AG10803 (cell line): ENCODE measurements at places on chromosomes 1 and 21.

DNA sequence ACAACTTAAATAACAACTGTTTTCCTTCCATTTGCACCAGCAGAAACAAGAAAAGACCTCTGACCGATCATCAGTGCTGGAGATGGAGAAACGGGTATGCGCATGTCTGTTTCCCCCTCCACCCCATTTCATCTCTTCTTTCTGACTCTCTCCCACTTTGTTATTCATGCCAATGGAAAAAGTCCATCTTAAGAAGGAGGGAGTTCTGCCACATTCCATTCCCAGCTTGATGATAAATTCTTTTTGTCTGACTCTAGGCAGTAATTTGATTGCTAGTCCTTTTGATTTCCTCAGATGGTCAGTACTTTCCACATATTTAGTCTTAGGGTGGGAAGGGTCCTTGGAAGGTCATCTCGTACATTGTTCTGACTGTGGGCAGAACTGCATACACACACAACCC lies 142.5 kb downstream of the SYT2 start:
- DNase-seq = peak; percentile 82

GRCh38 chr1:29462096-29462495 lies 225.8 kb downstream of the PTPRU start:
- no peak for DNase-seq

DNA sequence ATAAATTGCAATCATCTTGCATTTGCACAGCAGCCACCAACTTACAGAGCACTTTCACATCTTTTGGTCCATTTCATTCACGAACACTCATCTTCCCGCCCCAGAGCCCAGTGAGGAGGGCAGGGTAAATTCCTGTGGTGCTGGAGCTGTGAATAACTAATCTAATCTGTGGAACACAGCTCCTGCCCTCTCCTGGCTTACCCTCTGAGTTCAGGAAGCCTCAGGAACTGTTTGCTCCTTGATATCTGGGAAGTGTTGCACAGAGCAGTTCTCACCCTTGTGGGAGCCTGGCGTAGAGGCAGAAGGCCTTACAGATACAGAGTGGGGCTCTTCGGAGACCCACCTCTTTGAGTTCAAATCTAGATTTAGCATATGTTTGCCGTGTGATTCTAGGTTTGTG lies 11.6 kb upstream of the RD3 start:
- no peak for DNase-seq

DNA sequence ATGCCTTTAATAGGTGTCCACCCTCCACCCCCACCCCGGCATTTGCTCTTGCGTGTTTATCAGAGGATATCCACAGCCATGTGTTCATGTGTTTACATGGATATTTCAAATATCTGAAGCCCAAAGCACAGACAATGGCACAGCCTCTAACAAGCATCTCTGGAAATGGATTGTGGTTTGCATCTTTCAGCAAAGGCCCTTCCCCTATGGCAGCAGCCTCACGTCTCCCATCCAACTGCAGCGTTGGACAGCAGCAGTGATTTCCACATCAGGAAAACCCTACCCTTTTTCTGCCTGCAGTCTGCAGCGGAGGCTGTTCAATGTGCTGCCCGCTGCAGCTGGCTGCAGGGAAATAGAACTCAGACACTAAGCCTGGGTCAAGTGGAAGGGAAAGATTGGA lies 1.6 kb downstream of the RASSF5 start:
- peak; percentile 93 for DNase-seq

DNA sequence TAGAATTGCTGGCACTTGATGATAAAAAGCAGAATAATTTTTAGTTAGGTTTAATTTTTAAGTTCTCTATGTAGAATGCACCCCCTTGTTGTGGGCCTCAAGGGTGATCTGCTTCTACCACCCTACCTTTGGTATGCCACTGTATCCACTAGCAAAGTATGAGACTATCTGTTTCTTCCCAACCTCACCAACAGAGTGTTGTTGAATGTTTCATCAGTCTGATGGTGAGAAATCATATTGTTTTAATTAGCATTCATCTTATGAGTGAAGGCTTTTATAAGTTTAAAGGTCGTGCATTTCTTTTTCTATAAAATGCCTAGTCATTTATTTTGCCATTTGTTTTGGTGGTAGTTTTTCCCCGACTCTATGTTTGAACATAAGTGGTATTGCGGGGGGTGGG lies 141.0 kb downstream of the MAGI3 start:
- DNase-seq = peak; percentile 80

DNA sequence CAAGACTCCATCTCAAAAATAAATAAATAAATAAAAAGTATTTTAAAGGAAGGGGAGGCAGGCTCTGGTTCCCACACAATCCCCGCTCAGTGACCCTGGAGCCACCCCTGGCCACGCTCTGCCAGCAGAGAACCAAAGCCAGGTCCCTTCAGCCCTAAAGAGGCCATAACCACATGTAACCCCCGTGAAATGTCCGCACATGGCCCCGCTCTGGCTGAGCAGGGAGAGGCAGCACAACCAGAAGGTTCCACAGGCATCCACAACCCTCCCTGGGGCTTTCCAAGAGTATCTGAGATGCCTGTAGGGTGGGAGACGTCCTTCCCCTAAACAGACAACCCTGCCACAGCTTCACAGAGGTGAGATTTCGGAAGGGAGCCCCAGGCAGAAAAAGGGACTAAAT lies 1.4 kb upstream of the ARF1 start:
- no peak for DNase-seq

DNA sequence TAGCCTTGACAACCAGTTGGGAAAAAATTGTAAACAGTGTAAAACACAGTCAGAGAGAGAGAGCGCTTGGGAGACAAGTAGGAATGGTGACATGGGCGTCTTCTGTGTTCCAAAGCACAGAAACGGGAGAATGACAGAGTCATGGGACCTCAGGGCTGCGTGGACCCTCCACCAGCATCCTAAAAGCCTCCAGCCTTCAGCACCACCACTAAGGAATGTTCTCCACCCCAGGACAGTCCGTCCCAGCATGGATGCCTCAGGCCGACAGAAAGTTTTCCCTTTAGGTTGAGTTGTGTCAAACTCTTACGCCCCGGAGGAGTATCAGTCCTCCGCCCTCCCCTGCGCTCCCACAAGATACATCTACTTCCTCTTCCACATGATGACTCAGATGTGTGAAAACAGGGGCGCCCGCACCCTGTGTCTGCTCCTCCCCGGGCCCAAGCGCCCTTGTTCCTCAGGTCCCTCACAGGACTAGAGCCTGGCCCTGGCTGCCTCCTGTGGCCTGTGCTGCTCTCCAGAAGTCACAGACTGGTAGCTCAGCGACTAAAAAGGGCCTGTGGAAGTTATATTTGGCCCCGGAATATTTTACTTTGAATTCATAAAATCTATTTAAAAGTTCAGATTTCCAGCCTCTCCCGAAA lies 63.9 kb upstream of the EFHD2 start:
- no peak for DNase-seq

DNA sequence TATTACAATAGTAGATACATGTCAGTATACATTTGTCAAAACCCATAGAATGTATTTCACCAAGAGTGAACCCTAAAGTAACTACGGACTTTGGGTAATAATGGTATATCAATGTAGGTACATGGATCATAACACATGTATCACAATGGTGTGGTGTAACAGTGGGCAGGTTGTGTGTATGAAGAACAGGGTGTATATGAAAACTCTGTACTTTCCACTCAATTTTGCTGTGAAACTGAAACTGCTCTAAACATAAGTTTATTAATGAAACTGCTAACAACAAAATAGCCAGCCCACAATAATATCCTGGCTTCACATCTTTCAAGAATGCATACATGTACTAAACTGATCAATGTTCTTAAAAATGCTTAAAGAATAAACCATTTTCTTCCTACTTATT lies 90.2 kb downstream of the RUSC1 start:
- DNase-seq = no peak

DNA sequence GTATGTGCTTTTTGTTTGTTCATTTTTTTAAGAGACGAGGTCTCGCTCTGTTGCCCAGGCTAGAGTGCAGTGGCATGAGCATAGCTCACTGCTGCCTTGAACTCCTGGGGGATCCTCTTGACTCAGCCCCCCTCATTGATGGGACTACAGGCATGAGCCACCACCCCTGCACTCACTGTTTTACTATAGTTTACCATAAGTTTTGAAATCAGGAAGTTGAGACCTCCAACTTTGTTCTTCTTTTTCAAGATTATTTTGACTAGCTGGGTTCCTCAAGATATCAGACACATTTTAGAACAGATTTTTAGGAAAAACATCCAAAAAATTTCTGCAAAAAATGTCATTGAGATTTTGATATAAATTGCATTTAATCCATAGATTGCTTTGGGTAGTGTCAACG lies 120.4 kb upstream of the FGGY start:
- DNase-seq = no peak

- no peak for DNase-seq
Observed at GRCh38 chr1:4797016-4797410, 142.6 kb downstream of the AJAP1 start.

GRCh38 chr1:48498096-48498791 lies 26.2 kb upstream of the SPATA6 start:
- DNase-seq = peak; percentile 68

- no peak for DNase-seq
Observed at GRCh38 chr1:156232201-156232894, 9.6 kb upstream of the BGLAP start.

DNA sequence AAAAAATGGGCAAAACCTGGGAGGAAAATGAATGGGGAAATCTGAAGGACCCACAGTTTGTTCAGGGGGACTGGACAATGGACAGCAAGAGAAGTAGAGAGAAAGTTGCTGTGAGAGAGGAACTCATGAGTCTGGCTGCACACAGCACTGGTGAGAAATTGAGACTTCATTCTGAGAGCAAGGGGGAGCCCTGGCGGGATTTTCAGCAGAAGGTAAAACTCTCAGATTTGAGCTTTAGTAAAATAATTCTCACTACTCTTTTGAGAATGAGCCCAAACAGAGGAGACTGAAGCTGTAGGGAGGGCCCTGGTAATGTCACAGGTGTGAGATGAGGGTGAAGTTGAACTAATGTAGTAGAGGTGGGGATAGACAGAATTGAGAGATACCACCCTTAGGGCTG lies 438.6 kb downstream of the OMA1 start:
- no peak for DNase-seq

- no peak for DNase-seq
Observed at GRCh38 chr1:118317842-118318614, 133.0 kb upstream of the SPAG17 start.

DNA sequence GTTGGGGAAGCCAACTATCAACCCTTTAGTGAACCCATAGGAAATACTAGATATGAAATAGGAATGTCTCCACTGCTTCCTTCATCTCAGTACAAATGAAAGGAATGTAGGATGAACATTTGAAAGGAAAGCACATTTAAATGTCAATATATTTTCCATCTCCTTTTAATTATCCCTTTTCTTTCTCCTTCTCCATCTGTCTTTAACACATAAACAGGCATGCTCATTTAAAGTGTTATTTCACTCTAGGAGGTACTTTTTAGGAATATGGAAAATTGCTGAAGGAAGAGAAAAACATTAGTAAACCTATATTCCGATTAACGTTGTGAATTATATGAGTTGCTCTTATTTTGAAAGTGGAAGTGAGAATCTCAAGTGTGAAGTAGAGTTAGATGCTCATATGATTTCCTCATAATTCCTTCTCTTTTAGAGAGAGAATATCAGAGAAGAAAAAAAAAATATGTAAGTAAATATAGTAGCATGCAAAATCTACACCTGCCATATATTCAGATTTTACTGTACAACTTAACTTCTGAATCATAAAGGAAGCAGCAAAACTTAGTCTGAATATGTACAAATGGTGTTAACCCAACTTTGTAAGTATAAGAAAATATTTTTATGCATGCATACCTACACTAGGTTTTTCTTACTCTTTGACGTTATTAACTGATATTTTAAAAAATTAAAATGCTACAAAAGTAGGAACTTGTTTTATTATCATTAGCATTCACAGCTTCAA lies 406.9 kb upstream of the B3GALT2 start:
- no peak for DNase-seq

DNA sequence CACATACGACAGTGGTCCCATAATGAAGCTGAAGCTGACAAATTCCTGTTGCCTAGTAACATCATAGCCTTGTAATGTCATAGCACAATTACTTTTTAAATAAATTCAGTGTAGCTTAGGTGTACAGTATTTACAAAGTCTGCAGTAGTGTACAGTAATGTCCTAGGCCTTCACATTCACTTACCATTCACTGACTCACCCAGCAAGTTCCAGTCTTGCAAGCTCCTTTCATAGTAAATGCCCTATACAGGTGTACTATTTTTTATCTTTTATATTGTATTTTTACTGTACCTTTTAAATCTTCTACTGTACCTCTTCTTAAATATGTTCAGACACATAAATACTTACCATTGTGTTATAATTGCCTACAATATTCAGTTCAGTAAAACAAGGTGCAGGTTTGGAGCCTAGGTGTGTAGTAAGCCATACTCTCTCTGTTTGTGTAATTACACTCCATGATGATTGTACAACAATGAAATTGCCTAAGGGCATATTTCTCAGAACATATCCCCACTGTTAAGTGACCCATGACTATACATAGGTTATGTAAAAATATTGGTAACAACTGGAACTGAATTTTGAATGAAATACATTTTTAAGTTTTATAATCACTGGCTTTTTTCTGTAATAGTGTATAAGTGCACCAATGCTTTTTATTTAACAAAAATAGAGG lies 33.5 kb upstream of the ADAM30 start:
- no peak for DNase-seq

- DNase-seq = no peak
Observed at GRCh38 chr21:46031484-46031883, 49.9 kb downstream of the COL6A1 start.

DNA sequence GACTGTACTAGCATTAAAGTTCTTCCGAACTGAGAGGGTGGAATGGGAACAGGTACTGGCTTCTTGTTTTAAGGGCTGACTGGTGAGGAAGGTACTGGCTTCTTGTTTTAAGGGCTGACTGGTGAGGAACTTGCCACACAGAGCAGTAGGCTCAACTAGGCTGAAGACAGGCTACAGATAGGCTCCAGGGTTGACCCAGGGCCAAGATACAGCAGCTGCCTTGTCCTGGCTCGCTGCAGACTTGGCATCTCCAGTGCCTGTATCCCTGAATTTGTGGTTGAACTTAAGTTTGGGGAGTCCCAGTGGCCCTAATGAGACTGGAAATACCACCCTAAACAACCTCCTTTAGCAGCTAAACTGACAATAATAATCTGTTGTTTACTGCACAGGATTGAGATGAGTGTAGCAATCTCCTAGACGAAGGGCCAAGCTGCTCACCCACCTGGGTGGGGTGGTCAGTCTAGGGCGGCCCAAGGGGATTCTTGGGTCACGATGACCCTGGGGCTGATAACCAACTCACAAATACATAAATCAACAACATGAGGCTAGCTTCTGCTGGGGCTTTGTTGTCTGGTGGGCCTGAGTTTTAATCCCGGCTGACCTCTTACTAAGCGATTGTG lies 227.1 kb downstream of the DISC1 start:
- no peak for DNase-seq

- no peak for DNase-seq
Observed at GRCh38 chr21:39489380-39489924, 37.7 kb downstream of the SH3BGR start.

GRCh38 chr1:116405241-116406135 lies 32.4 kb downstream of the ATP1A1 start:
- DNase-seq = no peak
